ENCODE measurements at places on chromosomes 13 and 19. TPM values are rescaled to one million over a fixed set of nuclear protein-coding genes. Genes with fewer than 3 reads are reported as not detected.

GRCh38 chr13:51502153-51502651, 49.4 kb upstream of the INTS6 start:
- no peak for DNase-seq

GRCh38 chr13:89862691-89863036, 1484.8 kb upstream of the MIR17HG start:
- no peak for DNase-seq

The IGLON5 gene
- 0.21 TPM for total RNA-seq

DNA sequence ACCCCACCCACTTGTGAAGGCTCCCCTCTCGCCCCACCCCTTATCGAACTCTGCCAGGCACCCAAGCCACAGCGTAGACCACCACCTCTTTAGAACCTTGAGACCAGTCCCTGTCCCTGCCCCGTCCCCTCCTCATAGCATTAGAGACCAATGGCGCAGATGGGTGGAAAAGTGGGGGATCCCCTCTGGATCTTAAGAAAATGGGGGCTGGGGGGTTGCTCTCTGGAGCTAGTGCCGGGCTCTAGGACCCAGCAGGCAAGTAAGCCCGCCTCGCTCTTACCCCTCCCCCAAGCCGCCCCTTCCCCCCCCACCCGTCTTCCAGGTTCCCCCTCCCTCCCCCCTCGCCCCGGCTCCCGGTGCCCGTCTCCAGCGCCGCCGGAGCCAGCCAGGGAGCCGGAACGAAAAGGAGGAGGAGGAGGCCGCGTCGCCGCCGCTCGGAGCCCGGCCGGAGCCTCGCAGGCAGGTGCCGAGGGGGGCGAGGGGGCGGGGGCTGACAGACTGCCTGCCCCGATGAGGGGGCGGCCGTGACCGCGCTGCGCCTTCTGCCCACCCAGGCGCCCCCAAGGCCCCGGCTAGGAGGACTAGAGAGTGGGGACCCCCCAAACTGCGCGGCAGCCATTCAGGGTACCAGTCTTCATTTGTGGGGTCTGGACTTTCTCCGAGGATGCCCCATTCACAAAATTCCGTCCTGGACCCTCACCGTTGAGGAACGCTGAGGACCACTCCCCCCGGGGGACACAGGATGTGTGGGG, at the start of gene SPRED3:
TSS of gene SPRED3 (plus strand) at position 349 of the 752 bp plus-strand sequence. CDS start 1,606 bp downstream, outside the sequence.
- no peak for DNase-seq

- no peak for DNase-seq
Measured at GRCh38 chr19:55611983-55612645, 6.7 kb downstream of the ZNF865 start.

DNA sequence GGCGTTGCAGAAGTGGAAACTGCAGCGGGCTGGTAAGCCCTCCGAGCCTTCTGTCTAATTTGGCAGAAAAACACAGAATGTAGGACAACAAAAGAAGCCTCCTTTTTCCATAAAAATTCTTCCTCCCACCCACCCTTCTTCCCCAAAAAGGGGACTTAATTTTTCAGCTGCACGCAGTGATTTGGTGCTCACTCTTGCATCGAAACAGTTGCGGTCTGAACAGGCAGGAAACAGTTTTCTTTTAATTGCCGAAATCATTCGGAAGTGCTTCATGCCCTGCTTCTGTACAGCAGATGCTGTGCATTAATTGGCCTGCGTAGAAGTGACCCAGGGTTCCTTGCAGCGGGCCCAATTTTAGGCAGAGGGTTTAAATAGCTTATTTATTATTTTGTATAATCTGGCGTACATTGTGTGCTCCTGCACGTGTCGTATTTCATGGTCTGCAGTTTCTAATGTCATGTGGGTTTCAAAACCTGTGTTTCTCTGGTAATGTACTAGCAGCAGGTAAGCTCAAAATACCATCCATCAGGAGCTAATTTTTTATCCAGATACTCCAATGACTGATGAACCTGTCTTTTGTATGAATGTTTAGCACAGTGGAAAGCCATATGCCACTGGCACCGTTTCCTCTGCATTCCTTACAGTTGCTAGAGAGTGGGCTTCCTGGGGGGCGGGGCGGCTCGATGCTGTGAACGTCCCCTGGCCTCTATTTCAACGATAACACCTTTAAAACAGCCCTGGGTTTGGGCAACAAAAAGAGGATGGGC, 66.6 kb downstream of the GGACT start:
- DNase-seq = no peak

The AMER2 gene
- 1.3 TPM for total RNA-seq

DNA sequence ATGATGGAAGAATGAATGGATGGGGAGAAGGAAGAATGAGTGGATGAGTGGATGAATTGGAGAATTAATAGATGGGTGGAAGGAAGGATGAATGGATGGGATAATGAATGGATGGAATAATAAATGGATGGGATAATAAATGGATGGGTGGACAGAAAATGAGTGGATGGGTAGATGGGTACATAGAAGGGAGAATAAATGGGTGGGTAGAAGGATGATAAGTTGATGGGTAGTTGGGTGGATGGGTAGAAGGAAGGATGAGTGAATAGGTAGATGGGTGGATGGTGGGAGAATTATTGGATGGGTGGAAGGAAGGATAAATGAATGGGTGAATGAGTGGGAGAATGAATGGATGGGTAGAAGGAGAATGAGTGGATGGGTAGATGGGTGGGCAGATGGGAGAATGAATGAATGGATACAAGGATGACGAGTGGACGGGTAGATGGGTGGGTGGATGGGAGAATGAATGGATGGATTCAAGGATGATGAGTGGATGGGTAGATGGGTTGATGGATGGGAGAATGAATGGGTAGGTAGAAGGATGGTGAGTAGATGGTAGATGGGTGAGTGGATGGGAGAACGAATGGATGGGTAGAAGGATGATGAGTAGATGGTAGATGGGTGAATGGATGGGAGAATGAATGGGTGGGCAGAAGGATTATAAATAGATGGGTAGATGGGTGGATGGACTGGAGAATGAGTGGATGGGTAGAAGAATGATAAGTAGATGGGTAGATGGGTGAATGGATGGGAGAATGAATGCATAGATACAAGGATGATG, 15.9 kb downstream of the VSTM2B start:
- DNase-seq = no peak

GRCh38 chr13:73250061-73250460, 191.3 kb downstream of the KLF5 start:
- DNase-seq = no peak
